ENCODE measurements at places on chromosomes 5 and 9.
A peak's percentile ranks its signal among the peaks of the same experiment; 100 is the strongest.

DNA sequence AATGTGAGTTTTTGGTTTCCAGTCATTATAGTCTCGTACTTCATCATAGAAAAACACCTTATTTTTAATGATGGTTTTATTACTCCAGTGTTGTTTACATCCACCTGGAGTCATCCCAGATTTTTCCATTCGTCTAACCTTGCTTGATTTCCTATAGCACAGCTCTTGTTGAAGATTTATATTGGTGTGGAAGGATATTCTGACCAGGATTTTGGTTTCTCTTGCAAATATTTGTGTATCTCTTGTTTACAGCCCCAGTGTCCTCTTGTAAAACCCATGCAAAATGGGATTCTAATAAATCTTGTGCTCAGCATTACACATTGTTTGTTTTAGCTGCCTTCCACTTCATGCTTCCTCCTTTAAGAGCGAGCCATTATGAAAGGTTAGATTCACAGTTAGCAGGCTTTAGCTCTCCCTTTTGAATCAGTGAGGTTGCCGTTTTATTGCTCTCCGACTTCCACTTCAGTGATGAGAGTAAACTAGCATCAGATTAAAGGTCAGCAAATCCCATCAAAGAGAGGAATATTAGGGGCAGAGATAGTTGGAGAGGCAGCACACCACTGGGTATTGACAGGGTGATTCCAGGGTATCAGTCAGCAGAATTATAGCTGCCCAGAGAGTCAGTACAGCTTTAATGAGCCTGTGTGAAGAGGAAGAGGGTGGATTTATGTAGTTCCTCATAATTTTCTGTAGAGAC lies 157.1 kb downstream of the PBX3 start:
- no peak for DNase-seq

DNA sequence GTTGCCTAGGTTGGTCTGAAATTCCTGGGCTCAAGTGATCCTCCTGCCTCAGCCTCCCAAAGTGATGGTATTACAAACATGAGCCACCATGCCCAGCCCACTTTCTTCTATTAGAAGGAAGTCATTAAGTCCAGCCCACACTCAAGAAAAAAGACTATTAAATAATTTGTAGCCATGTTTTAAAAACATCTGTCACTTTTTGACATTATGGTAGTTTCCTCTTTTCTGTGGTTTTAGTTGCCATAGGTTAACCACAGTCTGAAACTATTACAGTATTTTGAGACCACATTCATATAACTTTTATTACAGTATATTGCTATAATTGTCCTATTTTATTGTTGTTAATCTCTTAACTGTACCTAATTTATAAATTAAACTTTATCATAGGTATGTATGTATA lies 31.9 kb upstream of the C5orf24 start:
- DNase-seq, result no peak

- DNase-seq, result no peak
Observed at GRCh38 chr5:78661691-78662090, 13.1 kb upstream of the LHFPL2 start.

DNA sequence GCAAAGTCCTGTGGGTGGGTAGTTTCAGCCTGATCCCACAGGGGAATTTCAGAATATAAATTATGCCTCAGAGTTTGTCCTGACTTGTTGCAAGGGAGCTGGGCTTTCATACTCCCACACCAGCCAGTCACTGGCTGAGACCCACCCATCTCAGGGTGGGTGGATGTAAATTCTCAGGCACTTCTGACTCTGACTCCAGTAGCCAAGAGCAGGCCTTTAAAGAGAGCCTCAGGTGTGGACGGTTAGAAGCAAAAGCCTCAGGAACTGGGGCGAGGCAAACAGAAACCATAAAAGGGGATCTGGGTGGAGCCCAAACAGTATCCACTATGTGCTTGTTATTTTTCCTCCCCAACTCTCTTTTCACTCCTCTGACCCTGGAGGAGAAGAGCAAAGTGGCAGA lies 28.6 kb upstream of the FBXW11 start:
- no peak for DNase-seq

- DNase-seq, result peak; percentile 36
Observed at GRCh38 chr5:58891086-58891970, 308.5 kb downstream of the RAB3C start.

GRCh38 chr5:10505517-10506095 lies 58.3 kb upstream of the ANKRD33B start:
- no peak for DNase-seq

- no peak for DNase-seq
Observed at GRCh38 chr5:93603793-93604643, 21.0 kb downstream of the NR2F1 start.
